WERI-Rb-1 (cell line): ENCODE measurements at places on chromosomes 6 and 20.

GRCh38 chr20:12173347-12174012 is 255.8 kb downstream of the BTBD3 start:
- no peak for DNase-seq

- DNase-seq, result no peak
These were observed 31.0 kb upstream of the NTSR1 start for GRCh38 chr20:62677678-62678077.

DNA sequence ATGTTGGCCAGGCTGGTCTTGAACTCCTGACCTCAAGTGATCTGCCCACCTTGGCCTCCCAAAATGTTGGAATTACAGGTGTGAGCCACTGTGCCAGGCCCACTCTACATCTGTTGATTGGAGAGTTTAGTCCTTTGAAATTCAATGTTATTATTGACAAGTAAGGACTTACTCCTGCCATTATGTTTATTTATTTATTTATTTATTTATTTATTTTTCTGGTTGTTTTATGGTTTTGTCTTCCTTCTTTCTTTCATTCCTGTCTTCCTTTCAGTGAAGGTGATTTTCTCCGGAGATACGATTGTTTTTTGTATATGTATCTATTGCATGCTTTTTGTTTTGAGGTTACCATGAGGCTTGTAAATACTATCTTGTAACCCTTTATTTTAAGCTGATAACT is 602.6 kb downstream of the EPM2A start:
- DNase-seq, result no peak

- no peak for DNase-seq
These were observed 13.2 kb upstream of the RIPOR3 start for GRCh38 chr20:50704514-50704913.

DNA sequence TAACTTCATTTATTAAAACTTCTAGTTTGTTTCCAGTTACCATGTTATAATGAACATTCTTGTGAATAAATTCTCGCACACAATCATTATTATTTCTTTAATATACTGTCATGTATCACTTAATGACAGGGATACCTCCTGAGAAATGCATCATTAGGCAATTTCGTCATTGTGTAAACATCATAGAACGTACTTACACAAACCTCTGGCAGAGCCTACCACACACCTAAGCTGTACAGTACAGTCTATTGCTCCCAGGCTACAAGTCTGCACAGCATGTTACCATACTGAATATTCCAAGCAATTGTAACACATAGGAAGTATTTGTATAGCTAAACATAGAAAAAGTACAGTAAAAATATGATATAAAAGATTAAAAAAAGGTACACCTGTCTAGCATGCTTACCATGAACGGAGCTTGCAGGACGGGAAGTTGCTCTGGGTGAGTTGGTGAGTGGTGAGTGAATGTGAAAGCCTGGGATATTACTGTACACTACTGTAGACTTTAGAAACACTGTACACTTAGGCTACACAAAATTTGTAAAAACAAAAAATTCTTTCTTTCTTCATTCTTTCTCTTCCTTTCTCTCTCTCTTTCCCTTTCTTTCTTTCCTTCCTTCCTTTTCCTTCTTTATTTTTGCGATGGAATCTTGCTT is 268.2 kb upstream of the SOX4 start:
- DNase-seq, result no peak

DNA sequence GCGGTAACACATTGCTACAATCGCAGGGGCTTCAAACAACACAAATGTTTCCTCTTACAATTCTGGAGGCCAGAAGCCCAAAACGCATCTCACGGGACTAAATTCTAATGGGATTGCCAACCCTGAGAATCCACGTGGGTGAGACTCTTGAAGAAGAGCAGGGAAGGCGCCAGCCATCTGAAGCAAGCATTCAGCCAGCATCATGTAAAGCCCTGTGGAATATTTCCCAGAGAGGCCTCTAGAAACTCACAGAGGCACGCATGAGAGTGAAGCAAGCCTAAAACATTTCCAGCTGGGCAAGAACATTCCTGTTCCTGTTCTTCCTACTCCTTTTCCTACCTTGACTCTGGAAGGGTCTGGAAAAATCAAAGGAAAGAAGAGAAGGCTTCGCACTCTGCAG is 19.6 kb upstream of the FNDC1 start:
- no peak for DNase-seq

- DNase-seq, result peak; percentile 20
These were observed 1.7 kb downstream of the RSPO3 start for GRCh38 chr6:127120023-127120786.

DNA sequence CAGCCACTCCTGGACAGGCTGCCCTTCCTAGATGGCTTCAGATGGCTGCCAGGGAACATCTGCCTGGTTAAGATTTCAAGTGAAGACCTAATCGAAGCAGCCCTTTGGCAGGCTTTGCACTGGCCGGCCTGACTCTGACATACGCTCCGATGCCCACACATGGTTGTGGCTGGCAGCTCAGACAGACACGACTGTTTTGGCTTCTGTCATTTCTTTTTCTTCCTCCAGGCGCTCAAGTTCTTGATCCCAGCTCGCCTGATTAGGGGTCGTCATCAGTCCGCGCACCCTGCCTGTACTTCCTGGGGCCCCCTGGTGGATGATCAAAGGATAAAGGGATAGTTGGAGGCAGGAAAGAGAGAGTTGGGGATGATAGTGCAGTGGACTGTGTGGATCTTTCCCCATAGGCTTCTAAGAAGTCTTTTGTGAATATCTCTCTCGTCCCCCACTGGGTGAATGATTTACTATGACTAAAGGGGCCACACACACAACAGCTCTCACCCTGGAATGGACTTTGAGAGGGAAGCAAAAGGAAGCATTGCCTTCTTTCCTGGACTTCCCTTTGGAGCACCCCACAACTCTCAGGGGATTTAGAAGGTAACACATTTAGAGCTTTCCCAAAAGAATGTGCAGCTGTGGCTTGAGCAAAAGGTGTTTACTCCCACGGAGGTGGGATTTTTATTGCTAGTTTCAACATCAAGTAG is 21.4 kb upstream of the TRAM2 start:
- DNase-seq, result peak; percentile 95
